ENCODE measurements at places on chromosomes 1 and 21.

GRCh38 chr1:156097499-156098178 lies 15.4 kb upstream of the MEX3A start:
- DNase-seq: no peak

- no peak for DNase-seq
Measured at GRCh38 chr21:43195121-43196021, 26.6 kb downstream of the CRYAA start.

DNA sequence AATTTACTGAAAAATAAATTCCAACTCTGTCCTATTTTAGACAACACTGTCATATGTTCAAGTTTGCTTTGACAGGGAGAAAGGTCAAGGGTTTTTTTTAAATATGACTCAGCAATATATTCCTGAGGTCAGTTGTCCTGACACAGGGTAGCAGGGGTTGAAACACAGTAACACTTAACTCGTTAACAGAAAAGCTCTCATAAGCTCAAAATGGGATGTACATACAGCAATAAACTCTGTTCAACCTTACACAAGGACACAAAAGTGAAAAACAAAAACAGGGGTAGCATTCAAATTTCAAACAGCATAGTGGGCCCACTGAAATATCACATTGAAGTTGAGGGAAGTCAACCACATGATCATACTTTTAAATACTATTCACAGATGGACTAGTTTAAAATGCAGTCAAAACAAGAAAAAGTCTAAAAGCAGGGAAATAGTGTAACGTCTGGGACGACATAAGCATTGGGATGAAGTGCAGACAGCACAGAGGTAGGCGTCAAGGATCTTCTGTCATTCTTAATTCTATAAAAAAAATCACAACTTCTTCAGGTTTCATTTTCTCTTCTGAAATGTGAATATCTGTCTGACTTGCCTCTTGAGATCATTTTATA lies 89.9 kb downstream of the SLC44A5 start:
- no peak for DNase-seq

- no peak for DNase-seq
Measured at GRCh38 chr21:43781846-43782245, 5.7 kb upstream of the CSTB start.

GRCh38 chr1:44499306-44499705 lies 94.3 kb downstream of the RNF220 start:
- DNase-seq: no peak

- DNase-seq: no peak
Measured at GRCh38 chr1:110948038-110948810, 15.5 kb downstream of the LRIF1 start.

- DNase-seq: no peak
Measured at GRCh38 chr1:52920791-52921291, 699 bp downstream of the ECHDC2 start.

GRCh38 chr1:214422137-214422671 lies 129.2 kb downstream of the PTPN14 start:
- no peak for DNase-seq

DNA sequence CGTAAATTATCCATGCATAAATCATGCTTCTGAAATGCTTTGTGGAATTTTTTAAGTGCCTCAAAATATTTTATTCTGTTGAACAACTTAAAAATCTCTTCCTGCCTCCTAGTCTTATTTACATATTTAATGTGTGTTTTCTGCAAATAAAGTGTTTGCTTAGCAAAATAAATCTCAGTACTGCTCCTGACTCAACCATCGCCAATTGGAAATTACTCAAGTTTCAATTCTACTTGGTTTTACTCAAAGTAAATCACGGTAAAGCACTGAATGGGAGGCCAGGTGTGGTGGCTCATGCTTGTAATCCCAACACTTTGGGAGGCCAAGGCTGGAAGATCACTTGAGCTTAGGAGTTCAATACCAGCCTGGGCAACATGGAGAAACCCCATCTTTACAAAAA lies 152.2 kb upstream of the NR5A2 start:
- DNase-seq: no peak

- DNase-seq: no peak
Measured at GRCh38 chr1:197808880-197809279, 33.6 kb upstream of the DENND1B start.

DNA sequence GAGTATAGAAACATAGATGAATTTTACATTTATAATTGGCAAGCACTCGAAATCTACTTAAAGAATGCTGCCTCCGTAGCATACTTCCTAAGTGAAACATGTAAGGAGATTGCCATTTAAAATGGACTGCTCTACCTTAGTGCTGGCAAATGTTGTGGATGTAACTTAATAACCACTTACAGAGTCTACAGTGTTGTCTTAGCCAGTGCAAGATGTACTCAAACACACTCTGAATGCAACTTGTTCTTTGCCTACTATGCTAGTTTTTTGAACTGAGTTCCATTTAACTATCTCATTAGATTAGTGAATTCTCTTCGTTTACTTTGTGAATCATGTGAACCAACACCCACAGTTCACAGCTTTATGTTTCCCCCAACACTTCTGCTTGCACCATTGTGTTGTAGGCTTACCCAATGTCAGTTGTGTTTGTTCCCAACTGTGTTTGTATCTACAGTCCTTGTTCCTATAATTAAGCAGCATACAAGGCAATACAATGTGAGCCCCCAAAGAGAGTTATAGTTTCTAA lies 345.5 kb upstream of the LYPLAL1 start:
- no peak for DNase-seq

DNA sequence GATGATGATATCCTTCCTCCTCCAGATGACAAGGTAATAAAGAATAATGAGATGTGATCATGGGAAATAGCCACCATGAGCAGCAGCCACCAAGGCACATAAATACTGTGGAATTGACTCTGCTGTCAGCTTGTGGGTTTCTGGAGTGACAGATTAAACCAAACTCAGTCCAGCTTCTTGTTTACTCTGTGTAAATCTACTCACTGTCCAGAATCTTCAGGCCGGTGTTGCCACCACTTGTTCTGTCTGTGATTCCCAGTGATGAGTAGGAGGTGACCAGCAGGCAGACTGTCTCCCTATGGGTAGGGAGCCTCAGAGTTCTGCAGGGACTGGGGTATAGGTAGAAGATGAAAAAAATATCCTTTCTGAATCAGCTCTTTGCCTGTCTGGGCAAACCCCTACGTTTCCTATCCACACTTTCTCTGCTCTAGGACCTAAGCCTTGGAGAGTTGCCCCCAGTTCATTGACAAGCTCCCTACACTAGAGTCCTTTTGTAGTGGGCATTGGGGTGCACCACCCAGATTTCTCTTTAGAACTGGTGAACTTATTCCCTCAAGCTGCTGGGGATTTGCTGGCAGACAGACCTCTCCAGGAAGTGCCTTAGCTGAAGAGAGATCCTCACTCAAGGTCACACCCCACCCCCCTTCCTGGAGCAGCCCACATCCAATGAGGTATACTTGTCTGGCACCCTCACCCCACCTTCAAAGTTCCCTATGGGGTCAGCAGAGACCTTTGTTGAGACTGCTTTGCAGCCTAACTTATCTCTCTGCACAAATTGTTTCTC lies 47.6 kb downstream of the ATP1A1 start:
- no peak for DNase-seq

DNA sequence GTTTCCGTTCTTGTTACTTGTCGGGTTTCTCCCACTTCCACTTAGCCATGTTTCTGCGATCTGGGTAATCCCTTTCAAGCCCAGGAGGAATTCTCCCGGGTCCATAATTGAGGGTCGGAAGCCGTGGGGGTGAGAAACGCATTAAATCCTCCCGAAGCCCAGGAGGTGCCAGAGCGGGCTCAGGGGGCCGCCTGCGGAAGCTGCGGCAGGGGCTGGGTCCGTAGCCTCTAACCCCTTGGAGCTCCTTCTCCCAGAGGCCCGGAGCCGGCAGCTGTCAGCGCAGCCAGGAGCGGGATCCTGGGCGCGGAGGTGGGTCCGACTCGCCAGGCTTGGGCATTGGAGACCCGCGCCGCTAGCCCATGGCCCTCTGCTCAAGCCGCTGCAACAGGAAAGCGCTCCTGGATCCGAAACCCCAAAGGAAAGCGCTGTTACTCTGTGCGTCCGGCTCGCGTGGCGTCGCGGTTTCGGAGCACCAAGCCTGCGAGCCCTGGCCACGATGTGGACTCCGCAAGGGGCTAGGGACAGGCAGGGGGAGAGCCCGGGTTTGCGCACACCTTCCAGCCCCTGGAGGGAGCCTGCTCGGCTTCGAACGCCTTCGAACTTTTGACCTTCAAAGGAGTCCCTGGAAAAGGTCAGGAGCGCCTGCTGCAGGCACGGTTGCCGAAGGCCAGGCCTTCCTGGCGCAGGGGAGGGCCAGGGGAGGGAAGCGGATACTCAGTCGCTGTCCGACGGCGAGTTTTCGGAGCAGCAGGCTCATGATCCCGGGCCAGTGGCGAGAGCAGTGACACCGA lies 1.7 kb upstream of the SIM2 start:
- no peak for DNase-seq

GRCh38 chr21:42481169-42481568 lies 14.9 kb downstream of the RSPH1 start:
- no peak for DNase-seq

DNA sequence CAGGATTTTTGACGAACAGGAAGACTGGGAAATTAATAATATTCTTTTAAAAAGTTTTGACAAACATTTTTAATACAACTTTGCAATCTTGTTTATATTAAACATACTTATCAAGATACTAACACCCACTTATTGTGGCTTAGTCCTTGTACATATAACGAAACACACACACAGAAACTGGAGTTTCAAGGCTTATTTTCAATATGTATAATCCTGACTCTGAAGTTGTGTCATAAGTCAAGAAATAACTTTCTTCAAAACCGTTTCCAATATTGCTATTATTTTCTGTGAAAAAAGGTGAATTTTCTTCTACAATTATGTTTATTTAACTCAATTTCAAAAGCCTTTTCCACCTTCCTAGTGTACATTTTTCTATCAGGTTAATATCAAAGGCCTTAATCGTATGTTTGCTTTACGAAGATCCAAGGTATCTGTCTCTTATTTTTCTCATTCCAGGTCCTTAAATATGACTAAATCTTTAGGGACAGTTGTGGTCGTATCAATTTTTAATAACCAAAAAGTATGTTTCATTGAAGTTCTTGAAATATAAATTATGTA lies 1.8 kb downstream of the CDKN2C start:
- no peak for DNase-seq

GRCh38 chr1:23167353-23168078 lies 1.1 kb downstream of the LUZP1 start:
- peak; percentile 28 for DNase-seq

DNA sequence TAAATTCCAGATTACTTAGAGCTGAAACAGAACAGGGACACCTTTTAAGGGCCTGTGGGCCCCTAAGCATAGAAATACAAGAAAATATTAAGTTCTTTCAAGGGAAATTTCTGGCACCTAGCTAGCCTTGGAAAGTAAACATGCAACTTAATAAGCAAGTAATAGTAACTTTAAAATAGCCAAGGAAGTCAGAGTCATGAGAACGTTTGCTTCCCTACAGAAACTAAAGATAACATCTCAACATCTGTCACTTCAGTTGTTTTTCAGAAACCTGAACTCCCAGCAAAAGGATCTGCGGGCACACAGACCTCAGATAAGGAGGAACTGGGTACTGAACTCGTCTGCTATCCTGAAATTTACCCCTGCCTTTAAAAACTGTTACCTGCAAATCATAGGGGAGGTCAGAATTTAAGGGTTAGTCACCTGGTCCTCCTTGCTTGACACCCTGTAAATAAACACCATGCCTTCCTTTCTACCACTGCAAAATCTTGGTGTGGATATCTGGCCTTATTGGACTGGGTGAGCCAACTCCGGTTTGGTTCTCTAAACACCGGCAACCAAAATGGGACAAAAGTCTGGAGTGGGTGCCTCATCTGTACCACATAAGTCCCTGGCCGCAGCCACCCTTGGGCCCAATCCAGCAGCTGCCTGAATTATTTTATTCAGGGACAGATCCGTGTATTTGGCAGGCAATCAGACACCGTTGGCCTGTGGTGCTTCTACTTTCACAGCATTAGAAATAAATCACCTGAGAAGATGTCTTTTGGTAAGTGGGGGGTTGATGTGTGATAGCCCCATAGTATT lies 27.9 kb downstream of the NRDC start:
- DNase-seq: peak; percentile 42

GRCh38 chr1:30642391-30643120 lies 80.8 kb downstream of the MATN1 start:
- DNase-seq: no peak

DNA sequence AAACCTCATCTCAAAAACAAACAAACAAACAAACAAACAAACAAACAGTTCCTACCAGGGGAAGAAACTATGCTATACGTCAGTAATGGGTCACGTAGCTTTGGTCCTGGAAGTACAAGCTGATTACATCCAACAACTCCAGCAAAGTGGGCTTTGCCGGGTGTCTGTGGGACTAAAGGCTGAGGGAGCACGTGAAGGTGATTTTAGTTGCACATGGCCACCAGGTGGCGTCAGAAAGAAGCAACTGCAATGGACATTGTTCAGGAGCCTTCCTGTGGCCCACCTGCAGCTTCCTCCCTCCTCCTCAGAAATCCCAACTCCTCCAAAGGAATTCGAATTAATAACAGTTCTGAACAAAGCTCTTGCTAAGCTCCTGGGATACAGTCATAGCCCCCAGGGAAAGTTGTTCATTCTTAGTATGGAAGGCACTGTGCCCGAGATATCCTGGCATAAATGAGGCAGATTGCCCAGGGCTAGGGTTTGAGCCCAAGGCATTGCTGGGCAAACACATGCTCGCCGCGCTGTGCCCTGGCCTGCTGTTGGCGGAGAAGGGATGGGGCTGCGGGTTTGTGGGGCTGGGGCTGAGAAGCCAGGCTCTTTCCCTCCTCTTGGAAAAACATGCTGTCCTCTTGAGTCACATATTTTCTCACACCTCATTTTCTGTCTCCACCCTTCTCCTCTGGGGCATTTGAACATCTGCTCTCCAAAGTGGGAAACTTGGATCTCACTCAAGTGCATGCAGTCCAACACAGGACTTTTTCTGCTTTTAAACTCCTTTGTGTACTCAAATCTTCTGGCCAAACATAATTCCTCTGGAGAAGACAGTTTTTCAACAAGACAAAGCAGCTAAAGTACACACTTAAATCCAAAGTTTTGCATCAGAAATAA lies 28.6 kb downstream of the AKNAD1 start:
- peak; percentile 63 for DNase-seq

GRCh38 chr1:201277441-201277840 lies 5.9 kb upstream of the PKP1 start:
- no peak for DNase-seq

DNA sequence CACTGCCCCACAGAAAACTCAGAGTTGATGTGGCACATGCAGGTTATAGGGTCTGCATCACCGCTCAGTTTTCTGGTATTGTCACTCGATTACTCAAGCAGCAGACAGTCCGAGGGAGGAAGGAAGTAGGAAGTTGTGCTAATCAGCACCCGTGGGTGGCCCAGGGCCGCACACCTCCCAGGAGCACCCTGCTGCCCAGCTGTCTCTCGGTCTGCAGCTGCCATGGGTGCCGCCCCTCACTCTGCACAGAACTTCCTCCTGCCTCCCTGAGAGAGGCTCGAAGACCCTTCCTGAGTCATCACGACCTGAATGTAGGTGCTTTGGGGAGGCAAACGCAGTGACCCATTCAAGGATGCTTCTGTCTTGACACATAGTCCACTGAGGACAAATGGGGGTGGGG lies 4.2 kb upstream of the TFF3 start:
- DNase-seq: no peak

DNA sequence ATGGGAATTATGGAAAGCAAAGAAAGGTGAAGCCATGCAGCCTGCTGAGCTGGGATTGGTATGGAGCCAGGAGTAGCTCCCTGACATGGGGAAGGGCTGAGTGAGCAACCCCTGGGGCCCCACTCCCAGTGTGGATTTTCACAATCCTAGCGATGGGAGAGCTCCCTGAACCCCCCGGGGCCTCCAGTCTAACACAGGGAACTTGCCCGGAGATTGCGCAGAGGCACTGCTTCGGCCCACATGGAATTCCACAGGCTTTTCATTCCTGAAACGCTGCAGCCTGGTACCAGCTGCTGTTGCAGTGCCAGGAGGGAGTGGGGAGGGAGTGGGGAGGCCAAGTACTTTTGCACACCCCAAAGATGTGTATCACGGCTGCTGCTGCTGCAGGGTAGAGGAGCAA lies 110.4 kb upstream of the C21orf91 start:
- no peak for DNase-seq
